Retinal pigment epithelial cell (primary cell): ENCODE measurements at places on chromosomes 3 and 15.
A peak's percentile ranks its signal among the peaks of the same experiment; 100 is the strongest.

GRCh38 chr15:100236981-100237720 lies 104.6 kb downstream of the ADAMTS17 start:
- DNase-seq, result no peak

DNA sequence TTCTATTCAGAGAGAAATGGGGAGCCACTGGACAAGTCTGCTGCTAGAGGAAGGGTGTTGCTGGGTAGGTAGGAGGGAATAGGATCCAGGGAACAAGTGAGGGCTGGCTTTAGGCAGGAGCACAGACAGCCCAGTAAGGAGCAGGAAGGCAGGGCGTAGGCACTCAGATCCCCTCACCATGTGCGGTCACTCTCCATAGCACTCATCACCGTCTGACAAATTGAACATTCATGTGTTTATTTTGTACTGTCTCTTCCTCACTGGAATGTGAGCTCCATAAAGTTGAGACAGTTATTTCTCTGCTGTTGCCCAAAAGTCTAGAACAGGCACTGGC lies 24.2 kb upstream of the LRRC34 start:
- DNase-seq, result no peak

GRCh38 chr3:154794391-154794790 lies 285.7 kb upstream of the MME start:
- no peak for DNase-seq

DNA sequence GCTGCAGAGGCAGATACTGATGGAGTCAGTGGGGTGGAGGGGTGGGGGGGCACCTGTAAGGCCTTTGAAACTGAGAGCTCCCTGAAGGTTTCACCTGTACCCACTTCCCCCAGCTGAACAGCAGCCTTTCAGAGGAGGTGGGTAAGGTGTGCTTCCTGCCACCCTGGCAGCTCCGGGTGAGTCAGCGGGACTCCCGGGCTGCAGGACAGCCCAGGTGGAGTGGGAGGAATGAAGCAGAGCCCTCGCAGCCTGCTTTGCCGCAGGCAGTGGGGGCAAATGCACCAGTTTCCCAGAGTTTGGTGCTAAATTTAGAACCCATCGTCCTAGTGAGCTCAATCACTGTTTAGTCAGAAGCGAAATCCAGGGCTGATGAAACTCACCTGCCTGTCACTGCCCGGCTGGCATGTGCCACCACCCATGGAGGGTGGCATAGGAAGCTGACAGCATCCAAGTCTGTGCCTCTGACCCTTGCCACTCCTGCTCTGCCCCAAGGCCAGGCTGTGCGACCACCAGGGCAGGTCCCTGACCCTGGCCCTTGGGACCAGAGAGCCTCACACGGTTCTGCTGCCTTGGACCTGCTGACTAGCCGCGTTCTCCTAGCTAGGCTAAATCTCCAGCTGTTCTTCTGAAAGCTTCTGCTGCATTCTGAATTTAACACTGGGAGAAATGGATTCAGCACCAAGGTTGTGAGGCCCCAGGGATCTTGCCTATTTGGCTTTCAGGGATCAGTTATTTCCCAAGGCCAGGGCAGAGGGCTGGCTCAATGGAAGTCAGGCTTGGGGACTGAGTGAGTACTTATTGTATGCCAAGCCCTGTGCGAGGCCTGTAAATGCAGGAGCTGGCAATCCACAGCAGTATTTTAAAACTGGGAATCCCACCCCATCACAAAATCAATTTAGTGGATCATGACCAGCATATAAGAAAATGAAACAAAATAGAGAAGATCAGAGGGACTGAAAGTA lies 67.3 kb upstream of the RASGRF1 start:
- no peak for DNase-seq

GRCh38 chr15:77980098-77980497 lies 97.4 kb downstream of the TBC1D2B start:
- DNase-seq, result no peak

GRCh38 chr3:163730684-163731083 lies 1347.6 kb downstream of the SI start:
- no peak for DNase-seq

- no peak for DNase-seq
These were observed 970 bp downstream of the DPPA4 start for GRCh38 chr3:109336291-109336861.

GRCh38 chr3:49020330-49021212 lies 1.4 kb upstream of the NDUFAF3 start:
- DNase-seq, result no peak

- no peak for DNase-seq
These were observed 224.3 kb upstream of the SOX2 start for GRCh38 chr3:181487236-181487978.

- no peak for DNase-seq
These were observed 15.8 kb downstream of the XXYLT1 start for GRCh38 chr3:195255176-195255500.

DNA sequence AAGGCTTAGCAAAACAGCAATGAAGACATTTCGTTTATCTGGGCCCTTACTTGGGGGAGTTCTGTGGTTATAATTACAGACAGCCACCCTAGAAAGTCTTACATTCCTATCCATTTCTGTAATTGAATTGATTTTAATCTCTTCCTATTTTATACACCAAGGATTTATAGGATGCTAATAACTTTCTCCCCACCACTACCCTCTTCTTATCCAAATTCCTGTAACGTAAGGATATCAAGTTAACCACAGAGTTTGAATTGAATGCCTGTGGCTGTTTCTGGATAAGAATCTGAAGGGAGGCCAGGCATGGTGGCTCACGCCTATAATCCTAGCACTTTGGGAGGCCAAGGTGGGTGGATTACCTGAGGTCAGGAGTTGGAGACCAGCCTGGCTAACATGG lies 78.6 kb downstream of the MLH1 start:
- DNase-seq, result no peak

- DNase-seq, result no peak
These were observed 52.1 kb downstream of the DNAH1 start for GRCh38 chr3:52367891-52368880.

DNA sequence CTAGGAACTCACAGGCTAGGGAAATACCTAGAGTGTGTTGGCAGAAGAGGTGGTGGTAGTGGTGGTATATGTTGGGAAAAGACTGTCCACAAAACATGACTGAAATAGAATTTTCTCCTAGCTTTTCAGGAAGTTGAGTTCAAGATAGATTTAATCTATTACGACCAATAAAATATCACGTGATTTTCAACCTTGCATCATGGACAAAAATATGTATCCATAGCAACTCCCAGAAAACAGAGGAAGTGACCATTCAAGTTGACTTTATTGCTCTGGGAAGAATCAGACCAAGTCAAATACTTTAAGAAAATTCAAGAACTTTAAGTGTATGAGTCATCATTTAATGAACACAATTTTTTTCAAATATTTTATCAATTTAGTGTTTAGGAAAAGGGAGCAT lies 347.0 kb upstream of the ZNF385D start:
- no peak for DNase-seq

DNA sequence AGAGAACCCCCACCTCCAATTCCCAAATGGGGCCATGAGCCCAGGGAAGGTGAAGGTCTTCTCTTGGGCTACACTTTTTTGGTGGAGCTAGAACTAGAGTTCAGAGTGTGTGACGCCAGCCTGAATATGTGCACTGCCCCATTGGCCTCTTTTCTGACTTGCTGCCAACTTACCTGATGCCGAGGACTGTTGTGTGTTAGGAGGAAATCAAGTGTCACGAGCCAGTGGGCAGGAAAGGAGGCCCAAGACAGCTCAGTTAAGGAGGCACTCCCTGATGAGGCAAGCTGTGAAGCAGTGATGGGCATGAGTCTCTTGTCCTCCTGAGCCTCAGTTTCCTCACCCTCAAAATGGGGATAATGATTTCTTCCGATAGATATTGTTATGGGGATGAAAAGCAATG lies 107.8 kb downstream of the ANP32A start:
- no peak for DNase-seq

DNA sequence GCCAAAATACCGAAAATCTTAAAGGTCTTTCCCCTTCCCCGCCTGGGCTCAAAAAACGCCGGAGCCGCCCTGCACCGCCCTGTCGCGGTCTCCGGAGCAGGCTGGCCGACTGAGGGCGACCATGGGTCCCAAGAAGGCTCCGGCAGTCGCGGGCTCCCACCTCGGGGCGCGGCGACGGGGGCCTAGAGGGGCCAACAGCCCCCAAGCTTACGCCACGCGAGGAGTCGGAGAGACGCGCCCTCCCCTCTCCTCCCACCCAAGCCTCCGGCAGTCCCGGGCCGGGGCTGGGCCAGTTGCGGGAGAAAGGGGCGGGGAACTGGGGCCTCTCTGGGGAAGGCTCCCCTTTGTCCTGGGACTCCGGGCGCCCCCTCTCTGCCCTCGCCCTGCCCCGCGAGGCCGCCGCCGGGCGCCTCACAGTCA lies 69.2 kb downstream of the GOLGA8B start:
- DNase-seq, result peak; percentile 2

DNA sequence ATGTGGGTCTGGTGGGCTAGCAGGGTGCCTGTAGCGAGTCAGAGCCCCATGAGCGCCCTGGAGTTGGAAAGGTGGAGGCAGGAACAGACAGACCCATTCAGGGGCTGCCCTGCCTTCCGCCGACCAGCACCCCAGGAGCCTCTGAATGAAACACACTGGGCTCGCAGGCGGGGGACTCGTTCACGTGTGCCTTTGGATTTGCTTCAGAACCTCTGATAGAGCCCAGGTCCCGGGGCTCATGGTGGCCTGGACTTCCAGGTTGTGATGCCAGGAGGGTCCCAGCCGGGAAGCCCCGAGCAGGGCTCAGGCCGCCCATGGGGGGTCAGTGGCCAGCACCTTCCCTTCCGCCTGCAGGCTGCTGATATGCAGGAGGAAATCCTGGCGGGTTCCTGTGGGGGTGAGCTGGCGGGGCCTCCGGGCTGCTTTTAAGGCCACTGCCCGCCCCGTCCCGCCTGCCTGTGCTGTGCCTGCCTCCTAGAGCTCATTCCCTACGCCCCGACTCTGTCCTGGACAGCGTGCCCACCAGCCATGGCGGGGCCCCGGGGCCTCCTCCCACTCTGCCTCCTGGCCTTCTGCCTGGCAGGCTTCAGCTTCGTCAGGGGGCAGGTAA lies at the start of gene STAB1:
Gene STAB1 (plus strand): TSS at position 453 of the 610 bp plus-strand sequence. CDS start 76 bp downstream, at position 529.
- DNase-seq, result no peak

GRCh38 chr3:141335531-141336061 lies 32.7 kb upstream of the ZBTB38 start:
- no peak for DNase-seq

GRCh38 chr3:196502775-196503195 lies 783 bp downstream of the RNF168 start:
- DNase-seq, result peak; percentile 43

GRCh38 chr3:15476378-15476777 lies 45.1 kb downstream of the COLQ start:
- no peak for DNase-seq

GRCh38 chr15:49303003-49303402 lies 120.0 kb upstream of the FGF7 start:
- DNase-seq, result no peak

- peak; percentile 81 for DNase-seq
These were observed 5.7 kb downstream of the EIF4G1 start for GRCh38 chr3:184320104-184320445.

DNA sequence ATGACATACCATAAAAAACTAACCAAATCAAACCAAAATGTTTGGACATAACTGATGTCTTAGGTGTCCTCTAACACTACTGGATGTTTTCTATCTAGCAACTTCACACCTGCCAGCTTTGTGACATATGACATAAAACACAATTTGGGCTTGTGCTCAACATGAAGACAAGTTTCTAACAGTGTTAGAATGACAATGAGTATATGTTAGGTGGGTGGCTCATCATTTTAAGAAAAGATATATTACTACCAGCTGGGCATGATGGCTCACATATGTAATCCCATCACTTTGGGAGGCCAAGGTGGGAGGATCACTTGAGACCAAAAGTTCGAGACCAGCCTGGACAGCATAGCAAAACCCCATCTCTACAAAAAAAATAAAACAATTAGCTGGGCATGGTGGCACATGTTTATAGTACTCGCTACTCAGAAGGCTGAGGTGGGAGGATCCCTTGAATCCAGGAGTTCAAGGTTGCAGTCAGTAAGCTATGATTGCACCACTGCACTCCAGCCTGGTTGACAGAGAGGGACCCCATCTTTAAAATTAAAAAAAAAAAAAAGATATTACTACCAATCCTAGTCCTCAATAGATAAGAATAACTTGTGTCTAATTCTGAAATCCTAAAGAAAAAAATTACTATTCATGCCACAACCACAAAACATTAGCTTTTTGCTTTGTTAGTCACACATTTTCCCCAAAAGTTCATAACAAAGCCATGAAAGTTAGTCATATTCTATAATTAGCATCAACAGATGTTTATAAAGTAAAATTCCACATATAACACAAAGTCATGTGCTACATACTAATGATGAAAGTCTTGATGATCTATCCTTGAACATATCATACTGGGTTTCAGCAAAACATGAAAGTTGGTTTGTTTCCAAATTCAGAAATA lies 59.9 kb downstream of the LRRFIP2 start:
- DNase-seq, result peak; percentile 55

DNA sequence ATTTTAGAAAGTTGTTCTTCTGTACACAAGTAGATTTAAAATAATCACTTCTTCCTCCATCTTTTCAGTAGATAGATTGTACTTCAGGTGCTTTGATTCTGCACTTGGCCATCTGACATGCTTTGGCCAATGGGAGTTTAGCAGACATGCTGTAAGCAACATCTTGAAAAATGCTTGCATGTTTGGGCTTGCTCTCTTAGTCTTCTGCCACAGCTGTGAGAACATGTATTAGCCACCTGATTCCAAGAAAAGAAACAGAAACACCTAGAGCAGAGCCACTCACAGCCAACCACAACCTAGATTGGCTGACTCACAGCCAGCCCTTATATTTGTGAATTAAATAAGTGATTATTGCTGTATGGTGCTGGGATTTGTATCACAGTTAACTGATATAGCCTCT lies 70.2 kb upstream of the GADL1 start:
- DNase-seq, result no peak

DNA sequence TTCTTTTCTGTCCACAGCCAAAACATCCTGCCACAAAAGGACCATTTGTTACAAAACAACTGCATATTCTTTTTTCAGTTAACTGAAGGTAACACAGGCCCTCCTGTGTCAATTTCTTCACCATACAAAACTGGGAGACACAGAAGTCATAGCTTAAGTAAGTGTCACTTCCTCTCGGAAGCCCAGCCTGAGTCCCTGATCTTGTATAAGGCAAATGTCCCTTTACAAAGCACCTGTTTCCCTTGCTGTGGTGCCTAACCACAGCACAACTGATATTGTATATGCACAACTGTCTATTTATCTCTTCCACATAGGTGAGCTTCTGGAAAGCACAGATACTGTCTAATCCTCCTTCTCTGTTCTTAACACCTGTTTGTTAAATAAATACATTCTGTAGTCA lies 293.7 kb downstream of the FHIT start:
- no peak for DNase-seq

DNA sequence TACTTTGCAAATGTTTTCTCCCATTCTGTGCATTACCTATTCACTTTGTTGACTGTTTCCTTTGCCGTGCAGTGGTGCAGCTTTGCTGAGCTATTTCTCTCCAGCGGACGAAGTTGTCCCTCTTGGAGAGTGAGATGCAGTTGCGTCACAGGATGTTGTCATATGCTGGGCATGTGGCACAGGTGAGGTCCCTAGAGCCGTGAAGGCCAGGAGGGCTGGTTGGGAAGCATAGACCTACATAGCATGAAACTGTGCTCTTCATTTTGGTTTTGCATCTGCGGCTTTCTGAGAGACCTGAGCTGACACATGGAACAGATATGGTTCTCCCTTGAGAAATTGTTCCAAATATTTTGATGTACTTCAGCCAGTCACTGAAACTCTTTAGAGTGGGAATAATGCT lies 108.5 kb downstream of the CACNA1D start:
- no peak for DNase-seq
